ENCODE measurements at places on chromosomes 7 and 10.
A peak's percentile ranks its signal among the peaks of the same experiment; 100 is the strongest.

GRCh38 chr10:71648933-71649320 is 70.7 kb downstream of the C10orf105 start:
- DNase-seq = no peak

GRCh38 chr7:74466196-74466813 is 12.6 kb downstream of the GTF2IRD1 start:
- DNase-seq = no peak

GRCh38 chr7:98116656-98117461 is 10.2 kb downstream of the LMTK2 start:
- DNase-seq = no peak

DNA sequence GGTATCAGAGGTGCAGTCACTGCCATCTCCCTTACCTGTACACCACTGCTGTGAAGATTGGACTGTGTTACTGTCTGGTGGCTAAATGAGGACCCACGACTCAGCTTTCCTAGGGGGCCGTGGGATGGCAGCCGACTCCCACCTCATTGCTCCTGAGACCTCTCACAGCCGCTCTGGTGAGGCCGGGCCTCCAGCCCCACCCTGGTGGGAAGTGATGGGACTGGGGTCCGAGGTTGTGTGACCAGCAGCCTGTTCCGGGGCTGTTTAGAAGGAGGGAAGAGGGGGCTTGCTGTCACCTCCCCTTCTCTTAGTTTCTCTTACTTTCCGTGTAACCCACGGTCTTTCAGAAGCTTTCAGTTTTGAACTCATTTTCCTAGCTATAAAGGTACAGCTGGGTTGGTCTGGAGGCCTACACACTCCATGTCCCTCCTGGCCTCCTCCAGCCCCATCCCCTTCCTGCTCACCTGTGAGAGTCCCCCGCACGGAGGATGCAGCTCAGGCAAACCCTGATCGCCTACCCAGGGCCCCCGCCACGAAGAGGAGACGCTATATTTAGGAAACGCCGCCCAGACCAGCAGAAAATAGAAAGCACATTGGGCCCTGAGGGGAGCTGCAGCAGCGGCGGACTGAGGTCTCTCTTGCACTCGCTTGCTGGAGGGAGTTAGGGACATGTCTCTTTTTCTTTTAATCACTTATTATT is 4.6 kb downstream of the EMX2 start:
- no peak for DNase-seq

GRCh38 chr10:59724098-59724938 is 14.7 kb upstream of the SLC16A9 start:
- no peak for DNase-seq

DNA sequence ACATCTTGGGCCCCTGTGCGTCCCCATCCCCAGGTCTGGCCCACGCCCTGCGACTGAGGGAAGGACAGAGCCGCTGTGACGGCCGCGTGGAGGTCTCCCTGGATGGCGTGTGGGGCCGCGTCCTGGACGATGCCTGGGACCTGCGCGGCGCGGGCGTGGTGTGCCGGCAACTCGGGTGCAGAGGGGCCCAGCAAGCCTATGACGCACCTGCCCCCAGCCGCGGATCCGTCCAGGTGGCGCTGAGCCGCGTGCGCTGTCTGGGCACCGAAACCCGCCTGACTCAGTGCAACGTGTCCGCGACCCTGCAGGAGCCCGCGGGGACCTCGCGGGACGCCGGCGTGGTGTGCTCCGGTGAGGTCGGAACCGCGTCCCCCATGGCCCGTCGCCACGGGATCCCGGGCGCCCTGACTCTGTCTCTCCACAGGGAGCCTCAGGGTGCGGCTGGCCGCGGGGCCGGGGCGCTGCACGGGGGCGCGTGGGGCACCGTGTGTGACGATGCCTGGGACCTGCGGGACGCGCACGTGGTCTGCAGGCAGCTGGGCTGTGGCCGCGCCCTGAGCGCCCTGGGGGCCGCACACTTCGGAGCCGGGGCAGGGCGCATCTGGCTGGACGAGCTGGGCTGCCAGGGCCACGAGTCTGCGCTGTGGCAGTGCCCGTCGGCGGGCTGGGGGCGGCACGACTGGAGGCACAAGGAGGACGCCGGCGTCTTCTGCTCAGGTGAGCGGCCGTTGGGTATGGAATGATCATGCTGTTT is 5.9 kb downstream of the SCART1 start:
- DNase-seq = no peak

GRCh38 chr7:121113288-121113687 is 124.8 kb downstream of the CPED1 start:
- DNase-seq = no peak

DNA sequence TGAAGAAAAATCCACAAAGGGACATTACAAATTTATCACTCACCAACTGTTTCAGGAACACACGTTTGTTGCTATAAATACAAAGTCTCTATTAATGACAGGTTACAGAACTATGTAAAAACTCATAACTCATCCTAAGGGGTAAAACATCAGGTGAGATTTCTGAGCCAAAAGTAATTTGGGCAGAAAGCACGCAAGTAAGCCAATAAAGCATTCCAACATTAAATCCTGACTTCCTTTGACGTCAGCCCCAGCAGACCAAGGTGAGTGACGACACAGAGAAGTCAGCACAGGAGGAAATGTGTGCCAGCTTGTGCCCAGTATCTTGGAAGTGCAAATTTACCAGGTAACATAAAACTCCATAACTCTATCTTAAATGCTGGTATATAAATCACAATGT is 45.7 kb downstream of the IMMP2L start:
- no peak for DNase-seq

GRCh38 chr10:3887404-3887803 is 102.4 kb upstream of the KLF6 start:
- DNase-seq = no peak

- DNase-seq = no peak
These were observed 19.0 kb downstream of the SH2B2 start for GRCh38 chr7:102305414-102306268.

DNA sequence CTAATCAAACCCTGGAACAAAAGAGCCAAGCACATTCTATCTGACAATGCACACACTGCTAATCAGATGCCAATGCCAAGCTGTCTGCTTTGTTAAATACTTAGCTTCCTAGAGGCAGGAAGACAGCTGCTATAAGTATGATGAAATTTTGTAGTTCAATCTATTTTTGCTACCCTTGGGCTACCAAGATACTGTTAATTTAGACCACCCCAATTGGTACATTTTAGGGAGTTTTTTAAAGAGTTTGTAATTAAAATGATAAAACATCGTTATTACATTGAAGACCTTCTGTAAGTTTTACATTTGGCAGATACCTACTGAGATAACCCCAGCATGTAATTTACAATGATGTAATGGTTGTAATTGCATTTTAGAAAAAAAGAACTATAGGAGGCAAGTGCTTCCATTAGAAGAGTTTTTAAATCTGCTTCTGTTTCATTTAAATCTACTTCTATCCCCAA is 268.5 kb downstream of the ADK start:
- no peak for DNase-seq

GRCh38 chr10:72729528-72729927 is 37.6 kb downstream of the MCU start:
- DNase-seq = peak; percentile 2

DNA sequence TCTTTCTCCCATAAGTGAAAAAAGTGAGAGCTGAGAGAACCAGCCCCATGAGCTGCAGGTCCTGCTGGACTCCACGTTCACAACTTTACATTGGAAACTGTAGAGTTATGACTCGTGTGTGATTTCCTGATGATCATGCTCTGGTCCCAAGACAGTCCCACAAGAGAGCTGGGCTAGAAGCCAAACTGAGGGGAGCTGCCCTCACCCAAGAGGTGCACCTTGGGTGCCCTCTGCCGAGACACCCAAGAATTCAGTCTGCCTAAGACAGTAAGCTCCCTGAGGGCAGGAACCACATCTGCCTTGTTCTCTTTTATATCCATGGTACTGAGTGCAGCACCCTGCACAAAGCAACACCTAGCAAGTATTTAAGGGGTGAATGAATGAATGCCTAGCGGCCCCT is 112.8 kb upstream of the SFMBT2 start:
- DNase-seq = no peak

DNA sequence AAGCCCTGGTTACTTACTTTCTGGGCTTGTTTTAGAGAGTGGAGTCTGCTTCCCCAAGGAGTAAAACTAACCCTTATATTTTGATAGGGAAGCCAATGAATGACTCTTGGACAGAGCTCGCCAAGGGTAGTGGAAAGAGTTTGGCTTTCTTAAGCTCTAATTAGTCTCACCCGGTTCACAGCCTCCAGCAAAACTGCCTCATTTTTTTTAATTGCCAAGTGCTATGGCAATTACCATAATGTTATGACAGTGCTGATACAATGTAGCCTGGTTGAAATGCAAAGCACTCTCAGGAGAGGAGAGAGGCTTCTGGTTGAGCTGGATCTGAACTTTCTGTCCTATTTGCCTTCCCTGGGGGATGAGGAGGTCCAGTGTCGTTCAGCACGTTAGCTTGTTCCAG is 376.1 kb upstream of the CHRM2 start:
- DNase-seq = no peak

DNA sequence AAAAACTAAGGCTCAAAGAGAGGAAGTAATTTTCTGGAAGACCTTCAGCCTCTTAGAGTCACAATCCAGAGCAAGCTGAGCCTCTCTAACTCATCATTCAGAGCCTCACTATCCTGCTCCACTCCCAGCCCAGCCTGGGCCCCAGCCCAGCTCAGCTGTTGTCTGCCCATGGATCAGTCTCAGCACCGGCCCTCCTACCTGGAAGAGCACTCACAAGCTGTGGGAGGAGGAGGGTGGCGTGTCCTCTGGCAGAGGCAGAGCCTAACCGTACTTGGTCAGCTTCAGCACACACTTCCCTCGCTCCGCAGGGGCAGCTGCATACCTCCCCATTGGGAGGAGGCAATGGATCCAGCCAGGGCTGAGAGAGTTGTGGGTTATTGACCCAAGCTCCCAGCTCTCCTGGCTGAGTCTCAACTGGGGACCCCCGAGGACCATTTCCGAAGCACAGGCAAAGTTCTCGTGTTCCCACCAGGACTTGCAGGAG is 66.7 kb upstream of the GPR26 start:
- no peak for DNase-seq

DNA sequence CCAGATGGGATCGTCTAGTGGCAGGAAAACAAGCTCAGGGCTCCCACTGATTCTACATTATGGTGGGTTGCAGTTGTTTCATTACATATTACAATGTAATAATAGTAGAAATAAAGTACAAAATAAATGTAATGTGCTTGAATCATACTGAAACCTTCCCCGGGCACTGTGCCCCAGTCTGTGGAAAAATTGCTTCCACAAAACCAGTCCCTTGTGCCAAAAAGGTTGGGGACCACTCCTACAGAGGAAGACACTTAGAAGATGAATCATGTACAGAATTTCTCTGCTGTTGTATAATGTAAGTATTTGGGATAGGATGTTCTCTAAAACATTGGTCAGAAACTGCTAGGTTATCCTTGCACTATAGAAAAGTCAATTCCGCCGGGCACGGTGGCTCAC is 11.3 kb upstream of the PHYH start:
- DNase-seq = no peak

GRCh38 chr10:84172467-84173356 is 889 bp upstream of the GPR15LG start:
- no peak for DNase-seq

DNA sequence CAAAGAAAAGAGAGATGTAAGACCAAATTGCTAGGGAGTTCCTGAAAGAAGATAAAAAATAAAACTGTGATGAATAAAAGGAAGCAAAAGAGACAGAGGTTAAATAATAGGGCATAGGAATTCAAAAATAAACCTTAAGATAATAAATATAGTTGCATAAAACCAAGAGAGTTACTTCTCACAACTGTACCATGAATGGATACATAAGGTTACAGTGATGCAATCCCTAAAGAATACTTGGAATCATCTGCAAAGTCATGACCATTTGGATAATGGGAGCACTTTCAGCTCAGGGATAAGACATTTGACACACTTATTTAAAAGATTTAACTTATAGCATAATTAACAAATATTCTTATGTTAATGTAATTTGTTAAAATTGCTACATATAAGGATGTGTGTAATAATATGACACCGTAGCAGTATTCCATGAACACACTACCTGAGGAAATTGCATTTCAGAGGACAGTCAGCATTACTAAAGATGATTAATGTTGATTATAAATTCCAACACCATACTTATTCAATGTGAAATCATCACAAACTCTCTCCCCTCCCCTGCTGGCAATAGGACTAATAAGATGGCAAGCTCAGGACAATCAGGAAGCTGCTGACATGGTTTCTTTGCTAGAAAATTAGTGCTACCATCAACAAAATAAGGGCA is 202.1 kb upstream of the AKR1E2 start:
- no peak for DNase-seq

DNA sequence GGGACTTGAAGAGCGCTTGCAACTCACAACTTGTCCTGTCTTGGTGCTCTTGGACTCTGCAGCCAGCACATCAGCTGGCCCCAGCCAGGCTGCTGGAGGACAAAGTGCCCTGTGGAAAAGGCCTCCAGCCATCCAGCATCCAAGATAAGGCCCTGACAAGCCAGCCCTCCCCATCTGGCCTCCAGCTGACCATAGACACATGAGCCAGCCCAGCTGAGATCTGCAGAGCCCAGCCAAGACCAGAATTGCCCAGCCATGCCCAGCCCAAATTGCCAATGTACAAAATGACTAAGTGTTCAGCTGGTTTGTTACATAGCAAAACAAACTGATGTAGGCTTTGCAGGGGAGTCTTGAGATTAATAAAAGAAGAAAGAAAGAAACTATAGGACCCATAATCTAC is 36.0 kb upstream of the FRMD4A start:
- no peak for DNase-seq

DNA sequence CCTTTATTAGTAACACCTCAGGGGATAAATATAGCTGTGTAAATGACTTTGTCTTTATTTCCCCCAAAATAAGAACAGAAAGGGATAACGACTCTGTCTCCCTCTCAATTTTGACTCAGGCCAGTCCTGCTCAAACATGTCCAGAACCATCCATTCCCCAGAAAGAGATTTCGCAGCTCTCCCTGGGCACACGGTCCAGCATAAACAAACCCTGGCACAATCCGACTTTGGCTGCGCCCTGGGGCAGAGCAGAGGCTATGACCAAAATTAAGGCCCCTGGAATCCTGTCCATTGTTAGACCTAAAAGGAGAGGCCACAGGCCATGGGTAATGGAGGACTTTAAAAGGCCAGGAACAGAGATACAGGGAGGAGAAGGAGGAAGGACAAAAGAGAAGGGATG is 99.1 kb downstream of the PRPF18 start:
- DNase-seq = no peak

GRCh38 chr7:74225400-74225799 is 15.6 kb downstream of the LAT2 start:
- DNase-seq = no peak

- DNase-seq = no peak
These were observed 8.8 kb upstream of the CCNJ start for GRCh38 chr10:96034625-96035024.

- DNase-seq = no peak
These were observed 3.4 kb downstream of the CLDN3 start for GRCh38 chr7:73766556-73767229.

DNA sequence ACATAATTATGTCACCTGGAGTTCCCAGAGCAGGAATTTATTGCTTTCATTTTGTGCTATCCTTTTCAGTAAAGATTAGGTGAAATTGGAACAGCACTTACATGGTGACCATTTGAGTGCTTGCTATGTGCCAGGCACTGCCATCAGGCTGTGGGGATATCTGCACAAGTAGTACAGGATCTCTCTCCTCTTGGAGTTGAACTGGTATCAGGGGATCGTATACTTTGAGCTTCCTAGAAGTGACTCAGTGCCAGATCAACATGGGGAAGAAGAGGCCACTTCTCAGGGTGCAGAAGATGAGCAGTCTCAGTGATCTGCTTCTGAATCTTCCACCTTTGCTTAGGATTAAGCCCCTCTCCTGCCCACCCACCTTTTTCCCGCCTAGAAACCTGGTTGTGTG is 29.5 kb downstream of the SGPL1 start:
- DNase-seq = no peak
